ENCODE measurements at places on chromosomes 11 and 22.

DNA sequence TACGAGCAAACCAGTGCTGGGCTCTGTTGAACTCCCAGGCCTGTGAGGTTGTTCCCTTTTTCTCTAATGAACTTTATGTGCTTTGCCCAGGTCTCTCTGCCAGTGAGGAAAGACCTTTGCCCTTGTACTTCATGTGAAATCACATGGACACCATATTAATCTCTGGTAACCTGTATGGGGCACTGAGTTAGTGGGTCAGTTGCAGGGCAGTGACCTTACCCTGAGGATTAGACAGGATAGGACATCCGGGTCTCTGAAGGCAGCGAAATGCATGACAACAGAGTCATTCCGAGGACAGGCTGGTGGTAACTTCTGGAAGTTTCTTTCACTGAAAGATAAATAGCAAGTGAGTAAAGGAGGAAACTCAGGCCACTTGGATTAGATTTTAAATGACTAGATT, 93.7 kb downstream of the ZBTB16 start:
- no peak for DNase-seq

DNA sequence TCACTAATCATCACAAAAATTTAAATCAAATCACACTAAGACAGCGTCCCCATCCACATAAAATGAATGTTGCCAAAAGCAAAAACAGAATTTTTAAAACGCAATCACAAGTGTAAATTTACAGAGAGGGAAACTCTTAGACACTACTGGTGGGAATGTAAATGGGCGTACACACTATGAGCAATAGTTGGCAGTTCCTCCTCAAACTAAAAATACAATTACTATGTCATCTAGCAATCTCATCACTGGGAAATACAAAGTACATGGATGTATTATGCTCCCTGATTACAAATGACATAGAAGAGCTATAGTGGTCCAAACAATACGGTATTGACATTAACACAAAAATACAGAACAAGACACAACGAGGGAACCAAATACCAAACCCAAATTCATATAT, 8.7 kb upstream of the RGL4 start:
- no peak for DNase-seq

DNA sequence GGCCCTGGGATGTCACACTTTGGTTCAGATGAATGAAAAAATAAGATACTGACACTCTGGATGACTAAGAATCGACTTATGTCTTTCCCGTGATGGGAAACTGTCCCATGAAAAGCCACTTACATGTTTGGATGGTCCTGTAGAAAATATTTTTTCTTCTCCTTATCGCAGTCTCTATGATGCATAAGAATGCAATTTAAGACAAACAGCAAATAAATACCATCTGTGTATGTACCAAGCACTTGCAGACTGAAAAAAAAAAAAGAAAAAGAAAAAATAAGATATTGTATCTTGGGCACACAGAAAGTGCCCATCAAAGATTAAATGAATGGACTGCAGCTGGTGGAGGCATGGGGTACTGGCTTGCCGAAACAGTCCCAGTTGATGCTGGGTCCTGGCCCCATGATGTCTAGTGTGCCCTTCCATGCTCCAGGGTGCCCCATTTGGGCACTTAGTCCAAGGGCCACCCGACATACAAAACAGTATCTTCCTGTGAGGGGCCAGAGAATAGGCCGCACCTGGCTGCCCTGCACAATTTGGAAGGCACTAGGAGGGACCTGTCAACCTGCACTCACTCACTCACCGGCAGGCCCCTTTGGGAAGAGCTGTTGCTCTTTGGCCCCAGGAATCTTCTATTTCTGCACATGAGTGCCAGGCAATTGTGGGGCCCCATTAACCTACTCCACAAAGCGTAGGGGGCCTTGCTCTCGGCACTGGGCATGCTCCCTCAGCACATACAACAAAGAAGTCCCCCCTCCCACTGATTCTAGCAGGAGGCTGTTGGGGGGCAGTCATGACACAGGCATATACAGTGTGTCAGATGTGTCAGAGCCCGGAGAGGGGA, 2.5 kb upstream of the ZBED4 start:
- no peak for DNase-seq

DNA sequence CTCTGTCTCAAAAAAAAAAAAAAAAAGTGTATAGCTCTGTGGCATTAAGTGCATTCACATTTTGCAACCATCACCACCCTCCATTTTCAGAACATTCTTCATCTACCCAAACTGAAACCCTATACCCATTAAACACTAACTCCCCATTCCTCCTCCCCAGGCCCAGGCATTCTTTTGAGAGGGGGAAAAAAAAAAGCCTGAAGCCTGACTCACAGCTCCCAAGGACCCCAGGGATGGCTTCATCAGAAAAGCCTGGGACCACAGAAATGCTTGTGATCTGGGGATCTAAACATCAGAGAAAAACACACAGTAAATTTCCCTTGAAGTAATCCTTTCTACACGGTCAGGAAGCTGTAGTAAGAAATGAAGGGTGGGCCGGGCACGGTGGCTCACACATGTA, 10.7 kb upstream of the GTSE1 start:
- DNase-seq: no peak

GRCh38 chr11:6636480-6636879, 17.3 kb upstream of the TPP1 start:
- DNase-seq: no peak

- DNase-seq: no peak
Measured at GRCh38 chr11:62245271-62245753, 3.3 kb downstream of the SCGB1D2 start.

GRCh38 chr11:36427079-36427478, 83.0 kb downstream of the TRAF6 start:
- no peak for DNase-seq

DNA sequence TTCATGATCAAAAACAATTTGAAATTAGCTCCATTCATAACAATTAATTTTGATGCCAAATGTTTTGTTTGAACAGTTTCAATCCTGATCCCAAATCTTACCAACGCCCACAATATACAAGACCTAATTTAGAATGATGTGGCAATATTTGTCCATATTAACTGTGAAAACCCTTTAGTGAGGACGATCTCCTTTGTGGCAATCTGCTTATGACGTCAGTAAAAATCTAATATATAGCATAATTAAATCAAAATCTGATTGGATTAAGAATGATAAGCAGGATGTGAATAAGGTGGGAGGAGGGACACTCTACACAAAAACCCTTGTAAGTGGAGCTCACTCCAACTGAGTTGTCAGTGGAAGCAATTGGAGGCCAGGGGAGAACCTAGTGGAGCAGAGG, 11.9 kb upstream of the SLC5A4 start:
- DNase-seq: no peak

DNA sequence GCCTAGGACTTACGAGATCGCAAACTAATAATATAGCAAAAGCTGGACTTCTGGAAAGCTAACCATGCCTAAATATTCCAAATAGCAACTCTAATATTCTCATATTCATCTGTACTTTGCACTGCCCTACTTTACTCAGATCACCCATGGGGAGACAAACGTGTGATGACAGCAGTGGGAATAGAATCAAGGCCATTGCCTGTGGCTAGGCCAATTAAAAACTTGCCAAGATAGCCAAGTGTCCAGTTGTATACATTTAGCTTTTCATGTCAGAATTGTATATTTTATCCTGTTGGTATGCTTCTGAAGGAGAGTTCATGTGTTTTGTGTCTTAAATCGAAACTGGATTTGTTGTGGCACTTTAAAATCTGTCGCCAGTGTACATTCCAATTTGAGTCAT, 1.2 kb upstream of the CEP126 start:
- no peak for DNase-seq

DNA sequence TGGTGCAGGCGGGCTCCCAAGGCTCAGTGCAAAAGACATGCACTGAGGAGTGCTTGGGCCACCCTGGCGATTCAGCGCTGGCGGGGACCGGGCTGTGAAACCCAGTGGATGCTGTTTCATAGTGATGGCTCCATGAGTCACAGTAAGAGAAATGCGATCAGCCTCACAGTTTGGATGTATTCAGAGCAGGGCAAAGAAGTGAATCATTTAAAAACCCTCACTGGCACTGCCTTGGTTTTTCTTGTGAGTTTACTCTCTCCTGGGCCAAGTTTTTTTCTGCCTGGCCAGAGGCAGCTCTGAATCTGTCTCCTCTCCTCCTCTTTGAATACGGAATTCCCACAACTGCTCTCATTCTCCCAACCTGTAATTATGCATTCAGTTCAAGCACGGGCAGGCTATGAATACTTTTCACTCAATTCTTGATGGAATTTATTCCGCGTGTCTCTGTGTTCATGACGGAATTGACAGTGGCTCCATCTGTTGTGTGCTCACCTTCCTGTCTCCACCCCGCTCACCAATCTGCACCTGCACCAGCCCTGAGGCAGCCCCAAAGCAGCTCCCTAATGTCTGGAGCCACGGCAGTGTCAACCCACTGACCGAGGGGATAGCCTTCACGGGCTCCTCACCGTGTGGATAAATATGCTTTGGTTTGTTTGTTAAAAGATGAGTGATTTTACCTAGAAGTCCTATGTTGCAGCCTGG, 14.9 kb downstream of the ADAMTS8 start:
- no peak for DNase-seq

GRCh38 chr22:19233189-19233661, 54.7 kb upstream of the SLC25A1 start:
- no peak for DNase-seq

Measured in RWPE2 (cell line).